ENCODE measurements at places on chromosomes 2 and 18. TPM values are rescaled to one million over a fixed set of nuclear protein-coding genes. Genes with fewer than 3 reads are reported as not detected.

DNA sequence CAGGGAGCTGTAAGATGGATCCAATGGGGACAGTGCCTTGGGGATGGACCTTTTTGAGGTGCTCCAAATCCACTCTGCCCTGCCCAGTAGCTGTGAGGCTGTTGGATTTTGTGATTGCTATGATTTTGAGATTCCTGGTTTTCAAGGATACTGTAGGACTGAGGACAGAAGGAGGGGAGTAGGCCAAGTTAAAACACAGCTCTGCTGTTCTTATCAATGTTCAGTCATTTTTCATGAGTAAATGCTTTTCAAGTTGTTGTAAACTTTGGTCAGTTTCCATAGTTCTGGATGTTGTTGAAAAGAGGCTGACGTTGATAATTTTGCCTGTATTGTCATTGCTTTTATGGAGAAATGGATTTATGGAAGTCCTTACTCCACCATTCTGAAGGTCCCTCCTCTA lies 361.2 kb downstream of the ZNF516 start:
- no peaks in the 10 kb centered on the region for H3K36me3 ChIP-seq
- no peaks in the 10 kb centered on the region for H3K4me1 ChIP-seq
- no peak overlapping the region for H3K27ac ChIP-seq
- H3K27me3 ChIP-seq, result no peaks in the 10 kb centered on the region

DNA sequence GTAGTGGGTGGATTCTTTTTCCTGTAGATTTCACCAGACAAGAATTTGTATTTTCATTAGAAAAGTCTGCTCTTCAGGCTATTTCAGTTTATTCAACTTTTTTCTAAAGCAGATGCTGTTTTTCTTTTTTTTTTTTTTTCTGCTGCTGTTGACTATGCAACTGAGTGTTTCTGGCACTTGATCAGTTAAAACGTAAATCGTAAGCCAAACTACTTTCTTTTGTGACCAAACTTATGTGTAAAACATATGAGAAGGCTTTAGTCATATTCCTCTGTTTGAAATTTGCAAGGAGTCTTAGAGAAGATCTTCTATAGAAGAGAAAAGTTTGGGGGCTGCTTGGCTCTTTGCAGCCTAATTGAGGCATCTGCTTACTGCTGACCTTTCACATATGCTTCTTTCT lies 170.1 kb downstream of the PARD3B start:
- no peaks in the 10 kb centered on the region for H3K4me1 ChIP-seq
- no peak overlapping the region for H3K4me3 ChIP-seq
- H3K27ac ChIP-seq, result no peak overlapping the region
- no peaks in the 10 kb centered on the region for H3K27me3 ChIP-seq

GRCh38 chr2:211068108-211068780 lies 511.8 kb downstream of the CPS1 start:
- no peaks in the 10 kb centered on the region for H3K4me1 ChIP-seq
- H3K36me3 ChIP-seq, result no peaks in the 10 kb centered on the region
- no peak overlapping the region for H3K4me3 ChIP-seq
- DNase-seq, result no peak
- no peak overlapping the region for H3K27ac ChIP-seq

DNA sequence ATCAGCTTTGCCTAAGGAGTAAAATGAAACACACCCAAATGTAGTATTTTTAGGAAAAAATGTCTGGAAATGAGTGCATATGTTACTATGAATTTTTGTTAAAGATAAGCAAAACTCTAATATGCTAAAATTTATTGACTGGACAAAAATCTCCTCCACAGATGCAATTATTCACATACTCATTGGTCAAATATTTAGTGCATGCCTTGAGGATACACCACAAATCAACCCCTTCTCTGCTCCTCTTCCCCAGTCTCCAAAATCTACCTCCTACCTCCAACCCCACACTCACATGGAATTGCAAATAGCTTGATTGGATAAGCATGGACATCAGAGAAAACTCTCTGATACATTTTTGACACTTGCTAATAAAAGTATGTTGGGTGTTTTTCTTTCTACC lies 95.6 kb upstream of the CDC42EP3 start:
- H3K4me1 ChIP-seq, result no peaks in the 10 kb centered on the region
- no peak overlapping the region for H3K27ac ChIP-seq
- no peak overlapping the region for H3K4me3 ChIP-seq
- H3K27me3 ChIP-seq, result no peaks in the 10 kb centered on the region
- H3K36me3 ChIP-seq, result no peaks in the 10 kb centered on the region

- no peaks in the 10 kb centered on the region for H3K27me3 ChIP-seq
- DNase-seq, result no peak
- peaks cover 30% of the 10 kb centered on the region for H3K36me3 ChIP-seq
- no peaks in the 10 kb centered on the region for H3K4me1 ChIP-seq
Measured at GRCh38 chr2:186664385-186665043, 29.3 kb upstream of the FAM171B start.

- no peak overlapping the region for H3K4me3 ChIP-seq
- no peak overlapping the region for H3K27ac ChIP-seq
- H3K27me3 ChIP-seq, result no peaks in the 10 kb centered on the region
- no peak for DNase-seq
Measured at GRCh38 chr18:59671551-59671950, 25.7 kb downstream of the CCBE1 start.

- no peak overlapping the region for H3K27ac ChIP-seq
- H3K27me3 ChIP-seq, result no peaks in the 10 kb centered on the region
- H3K4me1 ChIP-seq, result no peaks in the 10 kb centered on the region
- H3K4me3 ChIP-seq, result no peak overlapping the region
- H3K36me3 ChIP-seq, result no peaks in the 10 kb centered on the region
Measured at GRCh38 chr18:6362559-6363129, 52.1 kb downstream of the L3MBTL4 start.

CRACDL gene
- total RNA-seq, result 0.36 TPM

GRCh38 chr2:128438586-128438985 lies 119.9 kb upstream of the HS6ST1 start:
- no peaks in the 10 kb centered on the region for H3K27me3 ChIP-seq
- DNase-seq, result no peak
- no peak overlapping the region for H3K27ac ChIP-seq
- no peak overlapping the region for H3K4me3 ChIP-seq
- no peaks in the 10 kb centered on the region for H3K4me1 ChIP-seq

DNA sequence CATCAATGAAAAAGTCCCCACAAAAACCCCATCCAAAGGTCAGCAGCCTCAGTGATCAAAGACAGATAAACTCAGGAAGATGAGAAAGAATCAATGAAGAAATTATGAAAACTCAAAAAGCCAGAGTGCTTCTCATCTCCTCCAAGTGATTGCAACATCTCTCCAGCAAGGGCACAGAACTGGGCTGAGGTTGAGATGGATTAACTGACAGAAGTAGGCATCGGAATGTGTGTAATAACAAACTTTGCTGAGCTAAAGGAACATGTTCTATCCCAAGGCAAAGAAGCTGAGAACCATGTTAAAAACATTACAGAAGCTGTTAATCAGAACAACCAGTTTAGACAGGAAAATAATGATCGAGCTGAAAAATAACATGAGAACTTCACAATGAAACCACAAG lies 442.8 kb upstream of the SYT4 start:
- H3K4me3 ChIP-seq, result no peak overlapping the region
- no peaks in the 10 kb centered on the region for H3K4me1 ChIP-seq
- H3K27ac ChIP-seq, result no peak overlapping the region
- no peaks in the 10 kb centered on the region for H3K27me3 ChIP-seq
